ENCODE measurements at places on chromosomes 4 and X.

- DNase-seq = no peak
Observed at GRCh38 chr4:117560329-117560728, 474.0 kb upstream of the NDST3 start.

GRCh38 chrX:120672389-120672788, 42.5 kb upstream of the C1GALT1C1 start:
- DNase-seq = no peak

DNA sequence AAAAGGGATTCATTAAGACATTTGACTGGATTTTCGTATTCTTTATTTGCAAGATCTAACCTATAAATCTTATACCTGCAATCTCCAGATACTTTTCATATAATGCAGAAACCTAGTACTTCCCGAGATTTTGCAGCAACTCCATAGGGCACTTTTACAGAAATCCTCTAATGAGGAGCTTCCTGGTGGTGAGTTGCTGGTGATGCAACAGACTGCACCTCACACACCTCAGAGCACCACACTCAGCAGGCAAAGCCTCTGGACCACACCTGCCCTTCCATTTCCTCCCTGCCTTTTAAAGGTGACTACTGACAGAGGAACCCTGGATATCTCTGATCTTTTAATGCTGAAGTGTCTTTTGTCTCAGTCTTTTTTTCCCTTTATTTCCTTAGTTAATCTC, 289.4 kb downstream of the TRAM1L1 start:
- DNase-seq = no peak

DNA sequence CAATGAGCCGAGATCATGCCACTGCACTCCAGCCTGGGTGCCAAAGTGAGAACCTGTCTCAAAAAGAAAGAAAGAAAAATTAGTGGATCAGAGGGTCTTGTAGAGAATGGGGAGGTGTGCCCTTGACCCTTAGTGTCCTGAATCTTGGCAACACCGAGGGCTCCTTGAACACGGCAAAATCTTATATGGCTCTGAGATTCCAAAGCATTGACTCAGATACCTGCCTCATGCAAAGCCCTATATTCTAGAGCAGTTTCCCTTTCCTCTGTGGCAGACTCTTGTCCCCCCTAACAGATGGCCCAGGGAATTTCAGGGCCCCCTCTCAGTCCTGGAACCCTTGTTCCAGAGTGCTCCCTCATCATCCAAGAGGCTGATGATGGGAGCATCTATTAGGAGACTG, 6.8 kb downstream of the CLDN2 start:
- no peak for DNase-seq

DNA sequence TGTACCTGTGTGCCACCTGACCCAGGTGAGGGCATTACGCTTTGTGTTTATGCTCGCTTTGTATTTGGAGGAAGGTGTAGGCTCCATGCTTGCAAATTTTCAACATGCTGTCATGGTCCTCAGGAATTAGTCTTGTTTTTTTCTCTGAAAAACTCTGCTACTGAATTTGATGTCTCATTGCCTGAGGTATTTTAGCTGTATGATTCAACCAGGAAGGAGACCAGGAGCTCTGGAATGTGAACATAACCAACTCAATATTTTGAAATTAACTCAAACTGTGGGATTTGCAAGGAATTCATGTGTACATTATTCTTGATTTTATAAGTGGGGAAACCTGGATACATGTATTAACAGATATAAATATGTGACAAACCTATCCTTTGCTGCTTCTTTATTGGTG, 134.1 kb downstream of the SLC4A4 start:
- DNase-seq = no peak

DNA sequence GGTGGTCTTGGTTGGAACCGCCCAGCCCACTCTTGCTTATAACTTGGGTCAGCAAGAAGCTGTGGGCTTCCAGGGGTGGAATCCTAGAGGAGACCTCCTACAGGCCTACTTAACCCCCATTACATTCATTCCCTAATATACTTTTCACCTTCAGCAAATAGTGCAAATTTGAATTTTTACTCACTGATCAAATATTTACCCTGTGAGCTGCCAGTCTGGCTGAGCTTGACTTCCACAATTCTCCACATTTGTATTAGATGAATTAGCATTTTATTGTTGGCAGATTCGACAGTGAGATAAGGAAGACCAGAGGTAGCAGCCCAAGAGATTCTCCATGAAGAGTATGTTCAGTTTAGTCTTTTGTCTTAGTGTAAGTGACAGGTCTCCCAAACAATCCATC, 199.6 kb downstream of the BCOR start:
- DNase-seq = no peak

DNA sequence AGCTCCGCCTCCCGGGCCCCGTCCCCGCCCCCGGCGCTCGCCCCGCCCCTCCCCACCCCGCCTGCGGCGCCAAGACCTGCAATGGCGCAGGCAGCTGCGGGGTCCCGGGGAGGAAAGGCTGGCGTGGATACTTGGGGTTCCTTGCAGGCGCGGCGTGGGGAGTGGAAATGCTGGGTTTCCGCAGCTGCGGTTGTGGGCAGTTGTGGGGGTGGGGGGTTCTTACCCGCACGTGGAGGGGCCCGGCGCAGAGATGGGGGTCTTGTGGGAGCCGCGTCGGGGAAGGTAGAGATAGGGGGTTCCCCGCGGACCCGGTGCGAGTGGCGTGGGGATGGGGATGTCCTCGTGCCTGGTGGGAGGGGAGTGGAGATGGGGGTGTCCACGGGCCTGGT, 680 bp upstream of the ASMTL start:
- no peak for DNase-seq

GRCh38 chr4:24840826-24841543, 45.6 kb downstream of the SOD3 start:
- no peak for DNase-seq

- no peak for DNase-seq
Observed at GRCh38 chrX:37455381-37455780, 106.2 kb downstream of the PRRG1 start.

- DNase-seq = no peak
Observed at GRCh38 chr4:108488865-108489264, 131.5 kb upstream of the RPL34 start.

DNA sequence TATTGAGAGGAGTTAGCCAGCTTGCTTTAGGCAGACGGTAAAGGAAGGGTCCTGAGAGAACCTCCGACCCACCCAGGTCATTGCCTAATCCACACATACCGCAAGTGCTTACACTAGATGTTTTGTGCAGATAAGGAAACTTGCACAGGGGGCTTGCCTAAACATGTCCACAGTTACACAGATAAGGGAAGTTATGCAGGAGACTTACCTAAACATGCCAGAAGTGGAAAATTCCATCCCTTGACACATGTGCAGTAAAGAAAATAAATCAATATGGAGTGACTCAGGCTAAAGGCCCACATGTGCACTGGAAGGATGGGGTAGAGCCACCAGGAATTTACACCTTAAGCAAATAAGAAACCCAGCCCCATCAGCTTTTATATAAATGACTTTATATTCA, 232.8 kb upstream of the HDX start:
- DNase-seq = no peak

DNA sequence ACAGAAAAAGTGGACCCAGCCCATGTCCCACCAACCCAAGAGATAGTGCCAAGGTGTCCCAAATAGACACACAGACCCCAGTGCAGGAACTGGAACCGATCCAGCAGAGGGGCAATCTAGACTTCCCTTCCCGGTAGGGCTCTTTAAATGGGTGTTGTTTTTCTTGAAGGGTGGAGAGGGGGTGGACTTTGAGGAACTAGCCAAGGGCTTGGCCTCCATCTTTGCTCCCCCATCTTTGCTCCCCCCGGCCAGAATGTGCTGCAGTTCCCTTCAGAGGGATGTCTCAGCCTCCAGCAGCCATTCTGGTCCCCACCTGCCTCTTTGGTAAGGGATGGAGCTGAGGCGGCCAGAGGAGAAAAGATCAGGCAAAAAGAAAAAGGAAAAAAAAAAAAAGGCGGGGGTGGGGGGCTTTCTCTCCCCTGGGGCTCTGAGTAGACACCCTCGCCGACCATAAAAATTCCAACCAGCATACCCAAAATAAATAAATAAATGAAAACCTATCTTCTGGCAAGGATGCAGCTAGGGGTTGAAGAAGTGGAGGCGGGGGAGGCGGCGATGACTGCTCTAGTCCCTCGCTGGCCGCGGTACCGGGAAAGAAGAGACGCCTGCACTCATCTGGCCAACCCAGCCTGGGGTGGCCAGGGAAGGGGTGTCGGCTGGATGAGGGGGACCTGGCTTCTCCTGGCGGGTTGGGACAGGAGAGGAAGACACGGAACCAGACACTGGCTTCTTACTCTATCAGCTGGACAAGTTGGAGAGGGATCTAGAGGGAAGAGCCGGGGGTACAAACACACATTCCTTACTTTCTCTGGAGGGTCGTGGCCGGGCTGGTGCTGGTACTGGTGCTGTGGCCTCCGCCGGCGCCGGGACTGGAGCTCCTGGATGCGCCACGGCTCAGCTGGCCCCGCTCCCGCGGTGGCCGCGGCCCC, 38.5 kb upstream of the IQSEC2 start:
- no peak for DNase-seq

GRCh38 chr4:87005690-87006425, 71.0 kb downstream of the AFF1 start:
- peak; percentile 15 for DNase-seq

DNA sequence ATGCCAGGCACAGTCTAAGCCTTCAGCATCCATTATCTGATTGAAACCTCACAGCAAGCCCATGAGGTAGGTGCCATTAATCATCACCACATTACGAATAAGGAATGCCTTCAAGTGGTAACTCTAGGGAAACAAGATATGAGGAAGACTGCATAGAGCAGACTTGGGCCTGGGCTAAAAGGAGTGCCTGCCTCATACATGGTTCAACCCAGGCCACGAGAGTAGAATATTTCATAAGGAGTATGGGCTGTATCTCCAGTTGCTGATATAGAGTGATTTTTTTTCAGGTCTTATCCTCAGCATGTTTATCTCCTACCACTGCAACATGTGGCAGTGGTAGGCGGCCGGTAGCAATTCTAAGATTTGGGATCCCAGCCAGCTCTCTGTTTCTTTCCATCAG, 51.7 kb downstream of the ATP11C start:
- no peak for DNase-seq

- no peak for DNase-seq
Observed at GRCh38 chrX:126027229-126027628, 138.9 kb downstream of the DCAF12L2 start.

- DNase-seq = no peak
Observed at GRCh38 chrX:110675886-110676285, 119.7 kb downstream of the CHRDL1 start.

DNA sequence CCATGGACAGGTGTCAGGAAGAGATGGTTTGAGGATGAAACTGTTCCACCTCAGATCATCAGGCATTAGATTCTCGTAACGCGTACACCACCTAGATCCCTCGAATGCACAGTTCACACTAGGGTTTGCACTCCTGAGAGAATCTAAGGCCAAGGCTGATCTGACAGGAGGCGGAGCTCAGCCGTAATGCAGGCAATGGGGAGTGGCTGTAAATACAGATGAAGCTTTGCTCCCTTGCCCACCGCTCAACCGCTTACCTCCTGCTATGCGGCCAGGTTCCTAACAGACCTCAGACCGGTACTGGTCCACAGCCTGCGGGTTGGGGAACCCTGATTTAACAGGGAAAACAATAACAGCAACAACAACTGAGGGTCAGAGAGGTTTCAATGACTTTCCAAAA, 2.0 kb upstream of the TEC start:
- no peak for DNase-seq

DNA sequence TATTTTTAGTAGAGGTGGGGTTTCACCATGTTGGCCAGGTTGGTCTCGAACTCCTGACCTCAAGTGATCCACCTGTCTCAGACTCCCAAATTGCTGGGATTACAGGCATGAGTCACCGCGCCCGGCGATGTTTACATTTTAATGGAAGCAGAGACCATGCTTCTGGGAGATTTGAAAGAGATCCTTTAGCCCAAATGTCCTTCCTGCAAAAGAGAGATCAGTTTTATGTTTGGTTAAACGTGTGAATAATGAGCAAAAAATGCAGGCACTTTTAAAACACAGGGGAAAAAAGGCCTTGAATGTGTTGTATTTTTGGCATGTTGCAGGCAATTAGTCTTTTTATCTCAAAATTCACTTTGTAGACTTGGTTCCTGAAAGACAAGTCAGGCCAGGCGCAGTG, 95.8 kb upstream of the ELOVL6 start:
- no peak for DNase-seq

DNA sequence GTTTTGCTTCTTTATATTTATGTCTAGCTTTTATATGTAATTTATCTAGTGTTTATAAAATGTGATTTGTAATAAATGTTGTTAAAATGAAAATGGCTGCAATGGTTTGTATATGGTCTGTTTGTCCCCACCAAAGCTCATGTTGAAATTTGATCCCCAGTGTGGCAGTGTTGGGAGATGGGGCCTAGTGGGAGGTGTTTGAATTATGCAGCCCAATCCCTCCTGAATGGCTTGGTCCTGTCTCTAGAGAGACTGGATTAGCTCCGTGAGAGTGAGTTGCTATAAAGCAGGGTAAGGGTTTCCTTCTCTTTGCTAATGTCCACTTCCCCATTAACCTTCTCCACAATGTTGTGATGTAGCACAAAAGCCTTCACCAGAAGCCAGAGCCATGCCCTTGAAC, 30.0 kb upstream of the JADE3 start:
- DNase-seq = no peak

GRCh38 chr4:4849524-4850193, 9.8 kb upstream of the MSX1 start:
- DNase-seq = no peak

GRCh38 chr4:535181-535923, 36.3 kb downstream of the PIGG start:
- no peak for DNase-seq

- DNase-seq = no peak
Observed at GRCh38 chr4:102625232-102625930, 124.2 kb downstream of the NFKB1 start.

DNA sequence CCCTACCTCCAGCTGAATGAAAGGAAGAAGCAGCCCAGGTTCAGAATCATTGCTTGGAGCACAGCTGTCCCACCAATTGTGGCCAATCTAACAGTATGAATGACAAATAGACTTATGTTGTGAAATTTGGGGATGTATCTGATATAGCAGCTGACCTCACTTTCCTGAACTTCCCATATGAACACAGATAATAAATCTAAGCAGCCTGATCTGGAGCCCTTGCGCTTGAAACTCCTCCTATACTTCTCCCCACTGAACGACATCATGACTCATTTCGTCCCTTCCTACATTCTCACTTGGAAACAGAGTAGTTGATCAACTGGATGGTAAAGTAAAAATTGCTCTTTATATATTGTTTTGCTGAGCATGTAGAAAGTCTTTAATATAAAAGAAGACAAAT, 24.2 kb upstream of the AMELX start:
- no peak for DNase-seq

GRCh38 chr4:168917138-168917779, 92.8 kb downstream of the CBR4 start:
- DNase-seq = no peak
